ENCODE measurements at places on chromosomes 6 and 20.

DNA sequence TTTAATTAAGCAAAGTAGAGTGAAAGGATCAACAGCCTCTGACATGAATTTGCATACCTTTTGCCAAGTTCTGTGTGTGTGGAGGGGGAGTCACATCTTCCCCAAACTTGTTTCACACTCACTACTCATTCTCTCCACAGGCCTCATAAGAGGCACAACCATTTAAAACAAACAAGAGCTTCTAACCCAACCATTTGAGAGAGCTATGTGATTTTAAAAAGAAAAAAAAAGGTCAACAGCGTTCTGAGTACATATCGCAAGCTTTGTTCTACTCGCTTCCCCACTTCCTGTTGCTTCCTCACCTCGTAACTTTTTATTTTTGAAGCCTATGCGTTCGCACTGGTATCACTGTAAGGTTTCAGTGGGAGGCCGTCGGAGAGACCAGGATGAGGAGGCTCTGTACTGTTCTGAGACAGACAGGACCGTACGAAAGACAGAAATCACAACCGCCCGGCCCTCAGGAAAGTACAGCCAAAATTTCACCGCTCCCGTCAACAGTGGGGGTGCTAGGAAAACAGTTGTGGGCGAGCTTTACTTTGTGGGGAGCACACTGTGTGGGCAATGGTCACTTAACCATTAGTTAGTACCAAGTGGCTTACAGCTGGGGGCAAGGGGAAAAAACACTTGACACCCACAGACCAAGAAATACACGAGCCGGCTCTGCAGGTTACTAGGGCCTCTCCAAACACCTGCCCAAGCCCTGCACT, 61.3 kb downstream of the TRERF1 start:
- DNase-seq = no peak

DNA sequence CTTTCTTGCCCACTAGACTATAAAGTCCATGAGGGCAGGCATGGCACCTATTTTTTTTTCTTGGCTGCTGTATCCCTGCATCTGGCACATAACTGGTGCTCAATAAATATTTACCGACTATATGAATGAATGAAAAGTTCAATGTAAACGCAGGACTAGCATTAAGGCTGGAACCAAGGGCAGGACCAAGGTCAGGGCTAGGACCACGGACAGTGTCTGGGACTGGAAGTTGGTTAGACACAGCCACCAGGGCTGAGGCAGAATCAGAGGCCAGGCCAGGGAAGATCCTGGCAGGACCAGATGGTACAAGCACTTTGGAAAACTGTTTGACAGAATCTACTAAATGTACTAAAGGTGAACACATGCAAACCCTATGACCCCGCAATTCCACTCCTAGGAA, 3.7 kb downstream of the TNXB start:
- DNase-seq = no peak

- DNase-seq = no peak
Observed at GRCh38 chr6:157669747-157670216, 153.3 kb upstream of the SNX9 start.

GRCh38 chr6:38955861-38956260, 92.7 kb upstream of the GLP1R start:
- DNase-seq = no peak

DNA sequence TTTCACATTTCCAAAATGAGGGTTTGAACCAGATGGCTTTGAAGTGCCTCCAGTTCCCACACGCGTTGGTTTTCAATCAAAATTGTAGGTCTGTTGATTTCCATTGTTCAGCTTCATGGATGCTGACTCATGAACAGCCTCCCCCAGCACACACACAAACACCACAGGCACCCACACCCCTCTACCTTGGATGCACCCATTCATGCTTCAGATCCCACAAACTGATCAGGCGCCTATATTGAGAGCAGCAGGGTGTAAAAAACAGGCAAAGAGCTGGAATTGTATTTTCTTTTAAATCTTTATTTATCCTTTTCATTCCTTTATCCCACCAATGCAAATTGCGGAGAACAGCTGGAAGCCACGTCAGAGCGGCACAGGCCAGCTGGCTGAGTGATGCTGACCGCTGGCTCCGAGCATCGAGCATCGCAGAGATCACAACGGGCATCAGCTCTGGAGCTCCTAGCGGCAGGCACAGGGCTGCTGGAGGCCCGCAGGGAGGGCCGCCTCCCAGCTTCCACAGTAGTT, 29.3 kb upstream of the TBC1D7 start:
- no peak for DNase-seq

DNA sequence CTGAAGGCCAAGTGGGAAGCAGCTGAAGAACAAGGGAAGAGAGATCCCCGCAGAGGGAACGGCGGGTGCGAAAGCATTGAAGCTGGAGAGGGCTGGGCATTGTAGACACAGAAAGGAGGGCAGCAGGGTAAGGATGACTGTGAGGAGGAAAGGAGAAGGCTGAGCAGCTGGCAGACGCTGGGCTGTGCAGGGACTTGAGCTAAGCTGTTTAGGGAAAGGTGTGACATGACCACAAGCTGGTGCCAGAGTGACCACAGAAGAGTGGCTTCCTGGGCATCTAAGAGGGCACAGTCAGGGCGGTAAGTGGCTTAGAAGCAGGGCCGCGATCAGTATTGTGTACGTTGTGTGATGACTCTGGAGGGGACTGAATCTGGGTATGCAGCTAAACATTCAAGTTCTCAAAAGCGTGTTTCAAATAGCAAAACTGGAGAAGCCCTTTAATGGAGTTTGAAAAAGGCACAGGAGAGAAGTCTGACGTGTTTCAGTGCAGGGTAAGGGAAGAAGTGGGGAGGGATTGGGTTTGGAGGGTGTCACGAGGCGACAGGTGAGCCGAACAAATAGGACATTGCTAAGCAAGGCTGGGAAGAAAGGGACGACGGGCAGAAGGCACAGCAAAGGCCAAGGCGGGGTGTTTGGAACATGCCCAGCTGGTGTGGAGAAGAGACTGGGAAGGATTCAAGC, 46.1 kb upstream of the ARFGEF2 start:
- no peak for DNase-seq

- no peak for DNase-seq
Observed at GRCh38 chr6:53062169-53062539, 3.0 kb upstream of the FBXO9 start.

GRCh38 chr20:17500271-17500670, 30.9 kb downstream of the BFSP1 start:
- DNase-seq = no peak

All from esophagus squamous epithelium (tissue), 5 donors.